ENCODE measurements at places on chromosomes 4 and X.

DNA sequence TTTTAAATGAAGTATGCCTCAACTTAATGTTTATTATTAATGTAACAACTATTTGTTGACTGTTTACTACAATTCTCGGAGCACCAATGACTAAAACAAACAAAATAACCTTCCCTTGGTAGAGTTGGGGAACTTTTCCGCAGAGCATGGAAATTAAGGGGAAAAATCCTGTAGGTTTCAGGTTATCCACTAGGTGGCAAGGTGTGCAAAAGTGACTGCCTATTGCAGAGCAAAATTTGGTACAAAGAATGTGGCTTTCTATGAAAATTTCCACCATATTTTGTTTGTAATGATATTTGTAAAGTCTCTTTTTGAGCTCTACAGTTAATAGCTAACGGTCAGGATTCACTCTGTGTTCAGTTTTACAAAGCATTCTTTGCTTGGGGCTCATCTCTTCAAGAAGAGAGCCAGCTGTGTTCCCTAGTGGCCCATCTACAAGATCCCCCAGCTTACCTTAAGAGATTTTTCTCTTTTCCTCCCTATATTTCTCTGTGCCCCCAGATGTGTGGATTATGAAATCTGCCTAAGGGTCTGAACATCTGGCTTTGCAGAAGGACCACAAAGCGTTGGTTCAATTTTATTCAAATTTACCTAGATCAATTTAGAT lies 61.1 kb downstream of the FBXO8 start:
- peak; percentile 17 for DNase-seq

- DNase-seq = no peak
These were observed 71.7 kb downstream of the PCYT1B start for GRCh38 chrX:24575496-24575895.

DNA sequence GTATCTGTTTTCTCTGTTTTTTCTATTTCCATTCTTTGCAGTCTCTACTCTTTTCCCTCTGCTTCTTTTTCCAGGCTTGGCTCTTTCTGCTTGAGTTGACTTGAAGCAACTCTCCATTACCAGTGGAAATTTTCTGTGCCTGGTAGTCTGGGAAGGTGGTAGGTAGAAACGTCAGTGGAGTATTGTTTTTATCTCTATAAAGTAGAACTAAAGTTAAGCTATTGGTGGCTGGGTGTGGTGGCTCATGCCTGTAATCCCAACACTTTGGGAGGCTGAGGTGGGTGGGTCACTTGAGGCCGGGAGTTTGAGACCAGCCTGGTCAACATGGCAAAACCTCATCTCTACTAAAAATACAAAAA lies 438.1 kb upstream of the AR start:
- DNase-seq = no peak

GRCh38 chr4:100071506-100071905 lies 118.8 kb downstream of the DDIT4L start:
- DNase-seq = no peak

DNA sequence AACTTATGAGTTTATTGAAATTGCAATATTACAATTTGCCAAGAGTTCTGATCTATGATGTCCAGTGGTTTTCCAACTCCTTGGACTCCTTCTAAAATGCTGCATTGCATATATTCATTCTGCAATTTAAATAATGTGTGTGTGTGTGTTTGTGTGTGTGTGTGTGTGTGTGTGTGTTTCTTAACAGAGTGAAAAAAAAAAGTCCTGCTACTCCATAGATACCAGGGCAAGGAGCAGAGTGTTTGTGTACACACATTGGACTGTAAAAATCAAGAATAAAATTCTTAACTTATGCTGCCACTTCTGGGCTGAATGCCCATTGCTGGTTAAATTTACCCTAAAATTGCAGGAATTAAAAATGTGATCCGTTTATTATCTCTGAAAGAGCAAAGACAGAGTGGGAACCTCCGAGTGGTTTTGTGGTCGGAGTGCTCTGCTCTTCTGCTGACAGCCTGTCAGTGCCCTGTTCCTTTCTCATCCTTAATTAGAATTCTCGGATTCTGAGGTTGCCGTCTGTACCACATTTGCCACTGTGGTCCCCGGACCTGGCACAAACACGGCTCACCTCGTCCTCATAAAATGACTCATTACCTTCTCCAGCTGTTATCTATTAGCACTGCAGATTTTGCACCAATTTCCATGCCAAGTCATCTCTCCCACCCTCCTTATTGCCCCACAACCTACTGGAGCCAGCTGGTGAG lies 355.5 kb downstream of the KCNIP4 start:
- no peak for DNase-seq

- DNase-seq = no peak
These were observed 331.1 kb upstream of the FSTL5 start for GRCh38 chr4:162494935-162495334.

- DNase-seq = no peak
These were observed 80.5 kb downstream of the FAM53A start for GRCh38 chr4:1603413-1604135.

DNA sequence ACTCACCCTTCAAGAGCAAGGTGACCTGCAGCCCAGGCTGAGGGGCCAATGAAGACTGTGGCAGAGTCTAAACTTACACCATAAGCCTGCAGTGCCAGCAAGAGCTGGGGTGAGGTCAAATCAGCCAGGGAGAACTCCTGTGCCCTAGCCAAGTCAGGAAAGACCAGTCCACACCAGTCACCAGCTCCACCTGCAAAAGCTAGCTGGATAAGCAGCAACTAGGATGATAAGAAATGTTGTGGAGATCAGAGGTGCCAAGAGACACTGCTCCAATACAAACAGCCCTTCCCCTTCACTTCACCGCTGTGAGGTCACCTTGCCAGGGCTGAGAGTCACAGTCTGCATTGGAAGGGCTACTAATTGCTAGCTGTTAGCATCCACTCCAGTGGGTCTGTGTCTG lies 31.3 kb downstream of the NIPAL1 start:
- DNase-seq = no peak

DNA sequence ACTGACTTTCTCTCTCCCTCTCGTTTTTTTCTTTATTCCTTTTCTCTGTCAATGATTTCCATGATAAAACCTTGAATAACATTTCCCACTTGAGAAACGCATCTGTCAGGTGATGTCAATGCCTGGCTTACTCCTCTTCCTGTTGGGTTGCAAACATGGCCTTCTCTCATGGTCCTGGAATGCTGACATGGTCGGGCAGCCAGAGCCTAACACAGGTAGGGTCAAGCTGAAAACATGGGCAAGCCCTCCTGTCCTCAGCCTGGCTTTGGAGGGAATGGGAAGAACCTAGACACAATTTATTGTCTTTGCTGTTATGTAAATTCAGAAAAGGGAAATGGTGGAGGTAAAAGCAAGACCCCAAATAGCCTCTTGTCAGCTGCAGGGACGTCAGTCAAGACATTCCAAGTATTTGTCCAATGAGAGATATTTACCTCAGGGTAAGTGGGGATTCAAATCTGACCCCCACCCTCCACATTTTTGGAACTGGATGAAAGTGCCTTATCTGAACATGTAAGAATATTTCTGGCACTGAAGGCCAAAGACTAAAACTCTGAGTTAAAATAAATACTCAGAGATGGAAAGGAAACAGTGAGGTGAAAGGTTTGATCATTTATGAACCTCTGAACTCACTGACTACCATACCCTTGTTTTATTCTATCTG lies 473.8 kb downstream of the SPRY1 start:
- no peak for DNase-seq

- no peak for DNase-seq
These were observed 213.4 kb upstream of the LNX1 start for GRCh38 chr4:53804719-53805118.

Measured in AG10803 (cell line).